Uterus (tissue), 4 donors: ENCODE measurements at places on chromosomes 3 and 15. TPM values are rescaled to one million over a fixed set of nuclear protein-coding genes. Genes with fewer than 3 reads are reported as not detected.
A peak's percentile ranks its signal among the peaks of the same experiment; 100 is the strongest.

DNA sequence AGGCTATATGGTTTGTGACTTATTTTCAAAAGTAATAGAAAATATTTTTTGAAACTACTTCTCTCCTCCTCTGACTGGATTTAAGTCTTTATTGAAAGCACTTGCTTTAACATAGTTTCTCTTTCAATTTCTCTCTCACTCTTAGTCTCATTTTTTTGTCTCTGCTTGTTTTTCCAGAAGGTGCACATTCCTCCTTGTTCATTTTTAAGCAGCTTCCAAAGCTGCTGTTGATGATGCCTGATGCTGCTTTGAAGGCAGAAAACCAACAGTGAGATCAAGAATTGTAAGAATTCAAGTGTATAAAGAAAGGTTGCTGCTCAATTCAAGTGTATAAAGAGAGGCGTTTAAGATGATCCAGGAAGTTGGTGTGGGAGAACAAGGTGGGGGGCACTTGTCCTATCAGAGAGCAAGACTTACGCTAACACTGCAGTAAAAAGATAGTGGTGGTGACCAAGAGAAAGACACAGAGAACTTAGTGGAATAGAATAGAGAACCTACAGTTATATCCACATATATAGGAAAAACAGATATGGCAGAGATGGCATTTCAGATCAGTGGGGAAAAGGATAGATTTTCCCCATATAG, 12.1 kb downstream of the NR2C2 start:
- no peaks in the 10 kb centered on the region for H3K36me3 ChIP-seq
- H3K27me3 ChIP-seq, result no peaks in the 10 kb centered on the region
- no peak for DNase-seq
- no peaks in the 10 kb centered on the region for H3K4me1 ChIP-seq
- no peak overlapping the region for H3K27ac ChIP-seq

CCDC9B gene
- 43.8 TPM for total RNA-seq

DNA sequence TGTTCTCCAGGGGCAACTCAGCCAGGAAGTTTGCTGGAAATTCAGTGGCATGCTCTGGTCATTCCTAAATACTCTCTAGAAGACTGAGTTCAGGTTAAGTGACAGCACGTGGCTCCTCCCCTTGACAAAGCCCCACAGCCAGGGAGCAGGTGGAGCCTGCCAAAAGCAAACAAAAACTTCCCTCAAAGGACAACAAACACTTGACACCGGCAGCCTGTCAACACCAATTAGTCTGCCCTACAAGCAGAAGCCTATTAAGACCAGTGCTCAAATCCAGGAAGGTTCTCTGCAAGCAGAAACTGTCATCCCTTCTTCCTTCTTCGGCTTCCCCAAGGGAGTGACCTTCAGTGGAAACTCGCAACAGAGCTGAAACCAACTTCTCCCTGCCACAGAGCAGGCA, 5.0 kb downstream of the MEX3B start:
- no peak for DNase-seq
- H3K36me3 ChIP-seq, result no peaks in the 10 kb centered on the region
- no peak overlapping the region for H3K27ac ChIP-seq

ZMYND10 gene
- 1.5 TPM for total RNA-seq

DNA sequence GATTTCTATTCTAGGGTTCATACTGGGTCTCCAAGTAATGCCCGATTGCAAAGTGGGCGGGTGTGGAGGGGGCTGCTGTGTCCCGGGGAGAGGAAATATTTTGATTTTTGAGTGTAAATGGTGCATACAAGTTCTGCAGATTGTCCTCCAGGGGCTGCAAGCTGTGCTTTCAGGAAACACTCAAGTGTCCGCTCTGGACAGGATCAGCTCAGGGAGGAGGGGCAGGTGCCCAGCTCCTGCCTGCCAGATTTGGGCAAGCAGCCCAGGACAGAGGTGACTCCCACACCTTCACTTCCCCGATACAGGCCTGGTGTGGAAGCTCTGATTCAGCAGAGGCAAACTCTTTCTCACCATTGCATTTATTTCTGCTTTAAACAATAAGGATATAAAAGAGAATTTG, 142.7 kb downstream of the ALDH1A2 start:
- H3K27ac ChIP-seq, result peak overlapping the region; percentile 81
- no peaks in the 10 kb centered on the region for H3K36me3 ChIP-seq
- H3K4me3 ChIP-seq, result no peak overlapping the region
- no peaks in the 10 kb centered on the region for H3K4me1 ChIP-seq
- no peaks in the 10 kb centered on the region for H3K27me3 ChIP-seq

DNA sequence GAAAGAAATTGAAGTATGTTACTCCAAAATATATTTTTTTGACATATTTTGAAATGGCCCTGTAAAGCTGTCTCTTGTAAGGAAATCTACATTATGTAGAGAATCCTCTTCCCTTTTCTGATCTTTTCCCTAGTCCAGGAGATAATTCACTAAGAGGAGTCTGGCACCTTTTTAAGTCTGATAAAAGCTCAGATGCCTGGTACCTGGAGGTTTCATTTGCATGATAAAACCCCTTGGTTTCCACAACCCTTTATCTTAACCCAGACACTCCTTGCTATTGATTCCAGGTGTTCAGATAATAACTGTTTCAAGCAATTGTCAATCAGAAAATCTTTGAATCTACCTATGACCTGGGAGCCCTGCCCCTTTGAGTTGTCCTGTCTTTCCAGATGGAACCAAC, 26.5 kb downstream of the FGF12 start:
- no peaks in the 10 kb centered on the region for H3K4me1 ChIP-seq
- H3K27ac ChIP-seq, result no peak overlapping the region
- no peaks in the 10 kb centered on the region for H3K27me3 ChIP-seq
- H3K4me3 ChIP-seq, result no peak overlapping the region
- no peaks in the 10 kb centered on the region for H3K36me3 ChIP-seq
- no peak for DNase-seq

DNA sequence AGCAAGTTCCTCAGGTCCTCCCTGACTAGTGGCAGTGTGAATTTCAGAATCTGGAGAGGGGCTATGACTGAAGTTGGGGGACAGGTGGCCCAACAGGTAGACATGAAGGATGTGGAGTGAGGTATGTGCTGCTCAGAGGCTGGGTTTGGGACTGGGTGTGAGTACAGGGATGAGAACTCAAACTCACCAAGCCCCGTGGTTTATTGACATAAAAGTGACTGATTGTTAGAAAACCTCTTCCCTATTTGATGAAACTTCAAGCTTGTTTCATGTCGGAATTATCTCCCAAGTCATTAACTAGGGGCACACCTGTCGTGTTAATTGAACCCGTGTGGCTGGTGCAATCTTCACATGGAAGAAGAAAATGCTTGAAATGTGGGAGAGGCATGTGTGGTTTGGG, 27.1 kb downstream of the FGD5 start:
- H3K27ac ChIP-seq, result no peak overlapping the region
- H3K4me1 ChIP-seq, result peaks cover 5% of the 10 kb centered on the region

DNA sequence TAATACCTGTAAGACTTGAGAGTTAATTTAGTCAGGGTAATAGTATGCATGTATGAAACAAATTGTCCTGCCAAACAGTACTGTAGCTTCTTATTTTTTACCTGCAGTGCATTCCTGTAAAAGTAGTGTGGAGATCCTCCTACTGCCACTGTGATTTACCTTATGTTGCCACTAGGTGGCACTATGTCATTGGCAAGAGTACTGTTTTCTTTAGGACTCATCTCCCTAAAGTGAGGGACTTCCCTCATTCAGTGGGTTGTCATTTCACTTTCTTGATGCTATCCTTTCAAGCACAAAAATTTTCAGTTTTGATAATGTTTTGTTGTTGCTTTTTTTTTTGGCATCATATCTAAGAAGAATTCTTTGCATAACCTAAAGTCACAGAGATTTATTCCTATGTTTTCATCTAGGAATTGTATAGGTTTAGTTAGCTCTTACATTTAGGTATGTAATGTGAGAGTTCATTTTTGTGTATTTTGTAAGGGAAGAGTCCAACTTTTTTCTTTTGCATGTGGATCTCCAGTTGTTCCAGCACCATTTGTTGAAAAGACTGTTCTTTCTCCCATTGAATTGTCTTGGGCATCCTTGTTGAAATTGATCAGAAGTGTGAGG, 105.7 kb downstream of the AKAP13 start:
- no peaks in the 10 kb centered on the region for H3K4me1 ChIP-seq
- no peaks in the 10 kb centered on the region for H3K36me3 ChIP-seq
- no peak overlapping the region for H3K4me3 ChIP-seq
- H3K27me3 ChIP-seq, result no peaks in the 10 kb centered on the region
- no peak overlapping the region for H3K27ac ChIP-seq

FBN1 gene
- total RNA-seq, result 584 TPM

- no peak overlapping the region for H3K4me3 ChIP-seq
- H3K4me1 ChIP-seq, result peaks cover 6% of the 10 kb centered on the region
- peak; percentile 64 for DNase-seq
- no peaks in the 10 kb centered on the region for H3K36me3 ChIP-seq
- peak overlapping the region; percentile 71 for H3K27ac ChIP-seq
Measured at GRCh38 chr3:195119461-195120266, 151.3 kb downstream of the XXYLT1 start.

CYP8B1 gene
- not detected for total RNA-seq

DNA sequence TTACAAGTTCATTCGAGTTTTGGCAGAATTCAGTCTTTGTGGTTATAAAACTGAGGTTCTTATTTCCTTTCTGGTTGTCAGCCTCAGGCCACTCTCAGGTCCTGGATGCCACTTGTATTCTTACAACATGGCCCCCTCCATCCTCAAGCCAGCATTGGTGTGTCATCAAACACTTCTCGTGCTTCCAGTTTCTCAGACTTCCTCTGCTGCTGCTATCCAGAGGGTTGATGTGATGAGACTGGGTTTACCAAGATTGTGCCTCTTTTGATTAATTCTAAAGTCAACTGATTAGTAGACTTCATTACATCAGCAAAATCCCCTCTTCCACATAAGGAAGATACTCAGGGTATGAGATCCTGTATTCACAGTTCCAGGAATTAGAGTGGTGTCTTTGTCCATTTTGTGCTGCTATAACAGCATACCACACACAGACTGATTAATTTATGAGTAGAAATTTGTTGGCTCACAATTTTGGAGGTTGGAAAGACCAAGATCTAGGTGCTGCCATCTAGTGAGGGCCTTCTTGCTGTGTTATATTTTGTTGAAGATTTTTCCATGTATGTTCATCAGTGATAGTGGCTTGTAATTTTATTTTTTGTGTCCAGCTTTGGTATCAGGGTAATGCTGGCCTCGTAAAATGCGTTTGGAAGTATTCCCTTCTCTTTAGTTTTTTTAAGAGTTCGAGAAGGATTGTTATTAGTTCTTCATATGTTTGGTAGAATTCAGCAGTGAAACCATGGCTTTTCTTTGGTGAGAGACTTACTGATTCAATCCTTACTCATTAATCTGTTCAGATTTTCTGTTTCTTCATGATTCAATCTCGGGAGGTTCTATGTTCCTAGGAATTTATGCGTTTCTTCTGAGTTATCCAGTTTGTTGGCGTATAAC, 11.1 kb downstream of the LRCH3 start:
- DNase-seq, result no peak
- H3K4me3 ChIP-seq, result no peak overlapping the region
- no peaks in the 10 kb centered on the region for H3K4me1 ChIP-seq
- no peaks in the 10 kb centered on the region for H3K27me3 ChIP-seq
- no peak overlapping the region for H3K27ac ChIP-seq
- no peaks in the 10 kb centered on the region for H3K36me3 ChIP-seq

GRCh38 chr3:102972350-102972749, 537.5 kb downstream of the ZPLD1 start:
- no peaks in the 10 kb centered on the region for H3K4me1 ChIP-seq
- no peaks in the 10 kb centered on the region for H3K36me3 ChIP-seq
- no peak for DNase-seq
- H3K27me3 ChIP-seq, result no peaks in the 10 kb centered on the region

DNA sequence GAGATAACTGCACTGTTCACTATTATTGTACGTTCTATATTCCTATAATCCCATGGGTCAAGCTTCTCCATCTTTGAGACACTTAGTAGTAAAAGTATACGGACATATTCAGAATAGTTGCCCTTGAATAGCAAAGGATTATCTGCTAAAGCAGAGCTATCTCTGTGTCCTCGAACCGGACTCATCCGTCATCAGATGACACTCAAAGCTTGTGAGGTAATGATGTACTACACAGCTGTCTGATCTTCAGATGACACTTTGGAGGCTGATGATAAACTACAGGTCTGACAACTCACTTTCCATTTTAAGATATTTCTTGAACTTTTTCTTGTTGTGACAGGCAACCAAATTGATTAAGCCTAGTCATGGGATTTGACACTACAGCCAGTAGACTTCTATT, 240.2 kb downstream of the SCAPER start:
- no peaks in the 10 kb centered on the region for H3K36me3 ChIP-seq
- no peaks in the 10 kb centered on the region for H3K27me3 ChIP-seq
- H3K4me1 ChIP-seq, result no peaks in the 10 kb centered on the region
- no peak overlapping the region for H3K4me3 ChIP-seq

EHHADH gene
- total RNA-seq, result 2.6 TPM

TTLL13 gene
- total RNA-seq, result 0.41 TPM

DNA sequence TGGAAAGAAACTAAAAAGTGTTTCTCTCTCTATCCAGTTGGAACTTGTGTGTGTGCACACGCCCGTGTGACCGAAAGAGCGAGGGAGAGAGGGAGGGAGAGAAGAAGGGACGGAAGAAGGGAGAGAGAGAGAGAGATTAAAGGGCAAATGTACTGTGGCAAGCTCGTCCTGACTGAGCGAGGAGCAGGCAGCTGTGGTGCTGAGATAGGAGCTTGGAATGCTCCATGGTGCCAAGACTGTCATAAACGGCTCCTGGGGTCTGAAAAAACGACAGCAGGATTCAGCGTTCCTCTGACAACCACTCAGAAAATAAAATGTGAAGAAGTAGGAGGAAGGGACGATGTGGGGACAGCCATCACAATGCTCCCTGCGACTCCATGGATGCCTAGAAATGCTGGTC, 276.0 kb downstream of the SV2B start:
- no peaks in the 10 kb centered on the region for H3K4me1 ChIP-seq
- DNase-seq, result no peak
- no peak overlapping the region for H3K27ac ChIP-seq
- no peaks in the 10 kb centered on the region for H3K27me3 ChIP-seq

GRCh38 chr3:61997101-61997500, 376.2 kb downstream of the FEZF2 start:
- H3K4me3 ChIP-seq, result no peak overlapping the region
- no peaks in the 10 kb centered on the region for H3K36me3 ChIP-seq
- no peak for DNase-seq
- no peaks in the 10 kb centered on the region for H3K4me1 ChIP-seq
- H3K27me3 ChIP-seq, result no peaks in the 10 kb centered on the region
- no peak overlapping the region for H3K27ac ChIP-seq

CRYBG3 gene
- total RNA-seq, result 41.5 TPM

DNA sequence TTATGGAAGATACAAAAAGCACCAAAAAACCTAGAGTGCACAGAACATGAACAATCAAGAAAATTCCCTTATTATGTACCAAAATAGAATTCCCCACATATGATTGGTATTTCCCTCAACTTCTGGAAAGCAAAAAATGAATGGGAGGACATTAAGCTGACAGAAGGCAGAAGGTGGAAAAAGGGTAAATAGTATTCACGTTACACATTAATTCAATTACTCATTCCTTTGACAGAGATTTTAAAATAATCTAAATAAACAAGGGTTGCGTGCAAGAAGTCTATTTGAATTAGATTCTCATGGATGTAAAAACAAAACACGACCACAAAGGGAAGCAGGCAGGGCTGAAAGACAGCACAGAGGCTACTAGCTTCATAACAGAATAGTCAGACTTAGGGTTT, 260.5 kb upstream of the ZPLD1 start:
- no peak for DNase-seq
- H3K36me3 ChIP-seq, result no peaks in the 10 kb centered on the region
- no peak overlapping the region for H3K4me3 ChIP-seq
- peaks cover 6% of the 10 kb centered on the region for H3K4me1 ChIP-seq
